ENCODE measurements at places on chromosomes 1 and 21. TPM values are rescaled to one million over a fixed set of nuclear protein-coding genes. Genes with fewer than 3 reads are reported as not detected.

Gene HSD3B2
- not detected for total RNA-seq

Gene EPHB2
- 58.8 TPM for total RNA-seq

Gene TACSTD2
- total RNA-seq, result 0.18 TPM

Gene LPAR3
- 1.5 TPM for total RNA-seq

Gene SGIP1
- 4.4 TPM for total RNA-seq

Gene KTI12
- 11.9 TPM for total RNA-seq

Gene SERTAD4
- 0.78 TPM for total RNA-seq

Gene PDPN
- total RNA-seq, result 0.30 TPM

Gene RGS8
- not detected for total RNA-seq

Gene FAM72D
- total RNA-seq, result 1.4 TPM

Gene PRELP
- 0.32 TPM for total RNA-seq

Gene CASZ1
- under 0.01 TPM for total RNA-seq

Gene ADGRL4
- total RNA-seq, result 92.6 TPM

Gene FAM110D
- total RNA-seq, result not detected

Gene SPAG17
- total RNA-seq, result 0.05 TPM

Gene LCE1B
- not detected for total RNA-seq

Gene TNFRSF8
- total RNA-seq, result not detected

Gene MYOG
- not detected for total RNA-seq

Gene OR2T35
- total RNA-seq, result not detected

Gene CELA3B
- not detected for total RNA-seq

Gene TMEM222
- 15.7 TPM for total RNA-seq

Gene VCAM1
- 64.1 TPM for total RNA-seq

Gene FCGR2B
- not detected for total RNA-seq

Gene CPT2
- 11.0 TPM for total RNA-seq

Gene PROK1
- not detected for total RNA-seq
